ENCODE measurements at places on chromosomes 2 and 18. TPM values are rescaled to one million over a fixed set of nuclear protein-coding genes. Genes with fewer than 3 reads are reported as not detected.
A peak's percentile ranks its signal among the peaks of the same experiment; 100 is the strongest.

DNA sequence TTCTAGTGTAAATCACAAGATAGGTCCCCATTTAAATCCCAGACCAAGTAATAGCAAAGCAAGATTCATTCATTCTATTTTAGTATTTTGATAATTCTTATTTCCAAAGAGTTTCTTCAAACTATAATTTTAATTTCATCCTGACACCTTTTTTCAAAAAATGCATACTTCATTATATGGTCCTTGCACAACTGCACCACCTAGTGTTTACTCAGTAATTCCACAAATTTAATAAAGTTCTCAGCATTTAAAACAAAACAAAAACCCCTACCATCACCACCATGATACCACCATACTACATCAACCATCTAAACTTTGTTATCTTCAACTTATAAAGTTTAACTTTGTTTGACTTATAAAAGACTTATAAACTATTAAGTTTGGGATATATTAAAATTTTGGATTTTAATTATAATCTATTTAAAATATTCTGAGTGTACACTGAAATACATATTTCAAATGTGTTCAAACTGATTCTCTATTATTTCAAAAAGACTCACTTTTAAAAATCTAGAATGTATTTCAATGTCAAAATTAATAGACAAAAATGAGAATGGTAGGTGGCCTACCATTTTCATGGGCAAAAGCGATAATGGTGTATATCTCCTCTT is 44.2 kb downstream of the WDPCP start:
- DNase-seq, result no peak

- no peak for DNase-seq
Observed at GRCh38 chr2:96527286-96528005, 9.1 kb upstream of the ARID5A start.

GRCh38 chr2:164737612-164738081 is 104.0 kb downstream of the COBLL1 start:
- DNase-seq, result peak; percentile 40

DNA sequence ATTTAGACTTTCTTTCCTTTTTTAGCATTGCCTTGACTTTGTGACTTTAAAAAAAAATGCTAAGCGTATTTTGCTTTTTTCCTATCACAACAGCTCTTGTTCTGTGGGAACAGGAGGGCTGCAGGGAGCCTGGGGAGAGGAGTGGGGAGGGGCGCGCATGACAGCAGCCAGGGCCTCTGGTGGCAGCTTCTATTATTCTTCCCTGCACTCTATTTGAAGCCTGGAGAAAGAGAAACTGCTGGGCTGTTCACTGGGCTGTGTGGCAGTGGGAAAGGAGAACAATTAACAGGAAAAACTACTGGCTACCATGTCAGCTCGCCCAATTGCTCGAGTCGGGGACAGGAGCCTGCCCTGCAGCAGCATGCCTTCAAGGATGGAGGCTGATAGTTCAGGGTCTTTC is 119.0 kb upstream of the ZBTB14 start:
- DNase-seq, result no peak

DNA sequence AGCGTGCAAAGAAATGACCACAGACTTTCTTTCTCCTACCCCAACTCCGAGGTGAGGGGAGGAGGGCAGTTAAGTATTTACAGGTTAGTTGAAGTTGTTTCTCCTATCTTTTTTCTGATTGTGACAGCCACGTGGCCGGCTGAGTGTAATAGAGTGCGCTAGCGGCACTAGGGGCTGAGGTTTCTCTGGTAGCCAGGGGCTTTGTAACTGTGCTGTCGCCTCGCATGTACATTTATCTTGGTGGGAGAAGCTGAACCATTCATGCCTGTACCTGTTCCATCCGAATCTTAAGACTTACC is 214.1 kb upstream of the STON1 start:
- DNase-seq, result peak; percentile 30

GRCh38 chr2:191151331-191151730 is 537 bp upstream of the STAT4 start:
- no peak for DNase-seq

DNA sequence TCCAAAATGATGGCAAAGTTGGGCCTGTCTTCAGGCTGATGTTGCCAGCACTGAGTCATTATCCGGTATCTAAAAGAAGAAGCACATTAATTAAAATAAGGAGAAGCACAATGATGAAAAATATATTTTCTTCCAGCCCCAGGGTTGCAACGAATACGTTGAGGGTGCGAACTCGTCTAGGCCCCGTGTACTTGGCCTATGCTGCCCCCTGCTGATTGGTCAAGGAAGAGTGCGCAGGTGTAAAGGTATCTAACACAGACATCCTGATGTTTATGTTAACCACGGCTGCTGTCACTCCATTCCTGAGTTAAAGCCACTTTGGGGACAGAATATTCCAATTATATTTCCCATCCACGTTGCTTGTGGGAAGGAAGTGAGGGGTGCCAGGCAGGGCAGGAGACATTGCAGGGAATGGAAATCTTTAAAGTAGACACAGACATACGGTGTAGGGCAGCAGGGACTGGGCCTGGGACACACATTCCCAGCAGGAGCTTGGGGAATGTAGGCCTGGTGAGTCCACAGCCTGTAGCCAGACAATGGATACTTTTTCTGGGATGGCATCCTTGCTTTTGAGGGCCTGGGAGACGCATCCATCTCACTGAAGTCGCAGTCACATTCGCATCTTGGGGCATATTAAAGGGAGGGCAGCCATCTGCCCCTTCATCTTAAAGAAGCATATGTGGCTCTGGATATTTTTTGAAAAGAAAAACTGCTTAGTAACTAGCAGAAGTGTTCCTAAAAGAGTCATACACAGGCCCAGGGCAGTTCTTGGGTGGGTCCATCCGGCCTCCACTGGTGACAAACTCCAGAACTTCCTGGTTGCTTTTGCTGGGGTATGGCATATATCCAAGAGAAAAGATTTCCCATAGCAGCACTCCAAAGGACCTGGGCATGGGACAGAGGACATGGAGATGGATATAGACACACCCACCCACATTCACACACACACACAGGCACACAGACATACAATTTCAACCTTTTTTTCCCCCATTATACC is 81.9 kb downstream of the CLIP4 start:
- DNase-seq, result peak; percentile 37

GRCh38 chr2:218400167-218400929 is 680 bp downstream of the CTDSP1 start:
- no peak for DNase-seq

DNA sequence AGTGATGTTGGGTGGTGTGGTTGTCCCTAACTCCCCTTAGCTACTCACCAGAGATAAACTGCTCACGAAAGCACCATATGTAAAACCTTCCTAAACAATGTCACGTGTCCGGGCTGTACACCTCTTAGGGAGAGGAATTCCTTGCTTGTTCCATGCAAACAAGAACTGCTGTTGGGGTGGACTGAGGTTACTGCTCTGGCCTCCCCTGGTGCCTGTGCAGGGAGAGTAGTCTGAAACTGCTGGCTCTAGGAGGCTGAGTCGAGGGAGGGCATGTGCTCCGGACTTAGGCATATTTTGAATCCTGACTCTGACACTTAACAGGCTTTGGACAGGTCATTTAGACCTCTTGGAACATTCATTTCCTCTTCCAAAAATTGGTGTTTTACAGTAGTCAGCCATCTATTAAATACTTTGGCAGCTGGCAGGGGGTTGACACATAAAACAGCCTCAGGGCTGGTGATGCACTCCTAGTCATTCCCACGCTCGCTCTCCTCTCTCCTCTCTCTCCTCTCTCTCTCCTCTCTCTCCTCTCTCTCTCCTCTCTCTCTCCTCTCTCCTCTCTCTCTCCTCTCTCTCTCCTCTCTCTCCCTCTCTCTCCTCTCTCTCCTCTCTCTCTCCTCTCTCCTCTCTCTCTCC is 10.6 kb downstream of the THNSL2 start:
- DNase-seq, result no peak

DNA sequence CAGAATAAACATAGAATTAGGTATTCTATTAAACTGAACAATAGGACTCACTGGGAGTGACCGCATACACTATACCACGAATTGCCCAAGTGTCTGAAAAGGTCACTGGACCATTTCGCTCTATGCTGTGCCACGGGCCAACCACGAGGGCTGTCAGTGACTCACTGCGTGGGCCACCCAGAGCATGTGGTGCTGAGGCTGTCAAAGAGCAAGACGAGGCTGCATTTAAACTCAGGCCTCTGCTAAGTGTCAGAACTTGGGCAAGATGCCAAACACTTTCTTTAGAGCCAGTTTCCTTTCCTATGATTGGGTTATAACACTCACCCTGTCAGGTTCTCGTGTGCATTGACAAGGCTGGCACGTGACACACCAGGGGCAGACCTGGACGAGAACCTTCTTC is 97.5 kb downstream of the SH3YL1 start:
- no peak for DNase-seq

DNA sequence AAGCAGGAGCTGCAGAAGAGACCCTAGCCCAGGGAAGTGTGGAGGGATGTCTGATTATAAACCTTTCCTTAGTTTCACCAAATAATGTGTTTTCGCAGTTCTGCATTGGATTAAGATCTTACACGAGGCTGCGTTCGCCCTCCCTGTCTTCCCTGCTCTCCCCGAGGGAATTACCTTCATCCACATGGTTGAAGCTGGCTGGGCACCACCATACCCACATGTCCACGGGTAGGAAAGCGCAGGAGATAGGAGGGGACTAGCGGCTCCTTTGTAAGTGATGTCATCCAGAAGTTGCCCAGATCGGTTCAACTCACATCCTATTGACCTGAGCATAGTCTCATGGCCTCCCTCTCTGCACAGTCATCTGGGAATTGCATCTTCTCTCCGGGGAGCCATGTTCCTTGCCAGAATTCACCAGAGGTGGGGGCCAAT is 1.1 kb downstream of the TTL start:
- no peak for DNase-seq

DNA sequence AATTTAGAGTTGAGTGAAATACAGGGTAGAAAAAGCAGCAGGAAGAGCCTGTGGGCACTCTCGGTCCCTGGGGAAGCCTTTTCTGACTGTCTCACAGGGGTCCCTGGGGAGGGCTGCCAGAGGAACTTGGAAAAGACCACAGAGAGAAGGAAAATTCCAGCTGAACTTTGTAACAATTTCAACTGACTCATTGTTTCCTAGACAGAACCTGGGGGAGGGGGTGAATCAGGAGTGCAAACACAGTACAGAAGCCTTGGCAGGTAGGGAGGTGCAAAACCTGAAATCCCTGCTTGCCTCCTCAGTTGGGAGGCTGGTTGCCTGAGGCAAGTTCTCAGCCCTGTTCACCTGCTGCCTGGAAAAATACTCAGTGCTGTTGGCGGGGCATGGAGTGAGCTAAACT is 106.8 kb downstream of the GRB14 start:
- no peak for DNase-seq

GRCh38 chr2:106104332-106105062 is 89.6 kb downstream of the UXS1 start:
- DNase-seq, result no peak

ALPP gene
- not detected for polyA plus RNA-seq

TCF23 gene
- 0.62 TPM for polyA plus RNA-seq

RGPD3 gene
- polyA plus RNA-seq, result 0.35 TPM

Measured in right renal cortex interstitium (tissue), 3 donors.